Caki2 (cell line): ENCODE measurements at places on chromosomes 12 and 14. TPM values are rescaled to one million over a fixed set of nuclear protein-coding genes. Genes with fewer than 3 reads are reported as not detected.
A peak's percentile ranks its signal among the peaks of the same experiment; 100 is the strongest.

Gene SYT1
- total RNA-seq, result 0.74 and 1.1 TPM in 2 replicates

Gene SERPINA6
- total RNA-seq, result 3.8 and 8.7 TPM in 2 replicates

Gene DYNC1H1
- total RNA-seq, result 95.9 and 155 TPM in 2 replicates

GRCh38 chr12:116513944-116514343 is 45.2 kb upstream of the MAP1LC3B2 start:
- no peak for DNase-seq

DNA sequence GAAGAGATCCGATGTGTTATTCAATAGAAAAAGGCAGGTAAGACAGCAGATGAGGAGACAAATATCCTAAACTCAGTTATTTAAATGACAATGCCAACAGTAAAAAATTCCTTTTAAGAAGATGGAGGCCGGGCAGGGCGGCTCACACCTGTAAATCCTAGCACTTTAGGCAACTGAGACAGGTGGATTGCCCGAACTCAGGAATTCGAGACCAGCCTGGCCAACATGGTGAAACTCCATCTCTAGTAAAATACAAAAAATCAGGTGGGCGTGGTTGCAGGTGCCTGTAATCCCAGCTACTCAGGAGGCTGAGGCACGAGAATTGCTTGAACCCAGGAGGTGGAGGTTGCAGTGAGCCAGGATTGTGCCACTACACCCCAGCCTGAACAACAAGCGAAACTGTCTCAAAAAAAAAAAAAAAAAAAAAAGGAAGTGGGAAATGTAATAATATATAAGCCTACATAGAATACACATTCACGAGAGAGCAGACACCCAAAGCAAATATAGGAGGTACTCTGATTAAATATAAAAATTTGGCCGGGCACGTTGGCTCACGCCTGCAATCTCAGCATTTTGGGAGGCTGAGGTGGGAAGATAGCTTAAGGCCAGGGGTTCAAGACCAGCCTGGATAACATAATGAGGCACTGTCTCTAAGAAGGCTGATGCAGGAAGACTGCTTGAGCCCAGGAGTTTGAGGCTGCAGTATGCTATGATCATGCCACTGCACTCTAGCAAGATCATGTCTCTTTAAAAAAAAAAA is 19.0 kb downstream of the CORO1C start:
- no peak for DNase-seq

DNA sequence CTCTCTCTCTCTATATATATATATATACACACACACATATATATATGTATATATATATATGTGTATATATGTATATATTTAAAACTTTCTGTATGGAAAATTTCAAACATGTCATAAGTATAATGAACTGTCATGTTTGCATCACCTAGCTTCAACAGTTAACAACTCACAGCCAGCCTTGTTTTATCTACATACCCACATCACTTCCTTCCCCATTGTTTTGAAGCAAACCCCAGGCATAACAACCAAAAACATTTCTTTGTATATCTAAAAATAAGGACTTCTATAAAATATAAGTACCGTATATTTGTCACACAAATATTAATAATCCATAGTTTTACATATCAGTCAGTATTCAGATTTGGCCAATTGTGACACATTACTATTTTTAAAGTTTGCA is 57.4 kb downstream of the PAPOLA start:
- no peak for DNase-seq

DNA sequence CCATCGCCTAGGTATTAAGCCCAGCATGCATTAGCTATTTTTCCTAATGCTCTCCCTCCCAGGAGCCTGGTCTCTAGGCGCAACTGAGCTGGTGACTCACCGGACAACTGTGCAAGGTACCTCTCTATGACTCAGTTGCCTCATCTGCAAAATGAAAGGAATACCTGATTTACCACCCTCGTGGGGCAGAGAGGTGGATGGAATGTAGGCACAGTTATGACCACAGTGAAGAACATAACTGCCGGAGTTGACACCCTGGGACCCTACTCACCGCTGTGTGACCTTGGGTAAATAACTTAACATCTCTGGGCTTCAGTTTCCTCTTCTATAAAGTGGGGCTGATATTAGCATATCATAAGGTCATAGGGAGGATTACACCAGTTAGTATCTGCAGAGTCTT is 22.6 kb downstream of the BCL11B start:
- DNase-seq, result no peak

DNA sequence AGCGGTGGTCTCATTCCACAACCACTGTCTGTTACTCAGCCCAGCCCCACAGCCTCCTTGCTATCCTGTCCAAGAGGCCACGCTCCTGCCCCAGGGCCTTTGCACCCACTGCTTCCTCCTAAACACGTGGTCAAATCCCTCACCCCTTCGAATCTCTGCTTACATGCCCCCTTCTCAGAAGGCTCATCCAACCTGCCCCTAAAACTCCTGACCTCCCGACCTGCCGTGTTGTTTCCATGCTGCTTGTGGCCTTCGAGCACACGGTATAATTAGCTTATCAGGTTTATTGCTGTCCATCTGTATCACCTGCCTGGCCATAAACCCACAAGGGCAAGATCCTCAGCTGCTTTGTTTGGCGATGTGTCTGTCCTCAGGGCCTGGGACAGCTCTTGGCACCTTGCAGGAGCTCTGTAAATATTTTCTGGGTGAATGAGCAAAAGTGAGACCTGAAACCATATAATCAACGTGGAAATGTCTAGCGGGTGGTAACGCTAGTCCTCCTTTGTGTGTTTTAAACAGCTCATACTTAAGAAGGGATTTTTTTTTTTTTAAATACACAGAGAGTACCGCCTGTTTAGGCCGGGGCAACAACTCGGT is 36.0 kb downstream of the SCARB1 start:
- peak; percentile 92 for DNase-seq

DNA sequence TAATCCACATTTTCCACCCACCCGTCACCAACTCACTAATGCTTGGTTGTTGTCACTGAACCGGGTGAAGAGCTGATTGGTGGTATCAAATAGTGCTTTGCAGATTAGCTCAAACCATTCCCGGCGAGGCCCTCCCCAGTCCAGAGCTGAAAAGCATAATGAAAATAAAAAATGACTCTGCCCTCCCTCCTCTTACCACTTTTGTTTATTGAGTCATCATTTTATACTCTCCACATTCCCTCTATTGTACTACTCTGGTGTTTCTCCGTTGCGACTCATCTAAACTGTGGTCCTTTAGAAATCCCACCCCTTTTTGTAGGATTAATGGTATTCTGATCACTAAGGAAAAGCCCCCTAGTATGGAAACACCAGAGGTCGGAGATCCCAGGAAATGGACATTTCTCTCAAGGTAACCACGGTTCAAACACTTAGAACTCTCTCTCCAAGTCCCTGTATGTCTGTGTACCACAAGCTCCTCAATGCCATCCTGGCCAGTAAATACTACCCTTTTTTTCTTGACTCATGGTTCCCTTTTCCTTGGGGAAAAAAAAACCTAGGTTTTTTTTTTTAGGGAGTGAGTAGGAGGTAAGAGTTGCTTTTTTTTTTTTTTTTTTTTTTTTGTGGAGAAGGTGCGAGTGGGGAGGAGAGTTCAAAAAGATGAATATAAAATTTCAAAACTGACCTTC is 42.0 kb downstream of the AREL1 start:
- no peak for DNase-seq

DNA sequence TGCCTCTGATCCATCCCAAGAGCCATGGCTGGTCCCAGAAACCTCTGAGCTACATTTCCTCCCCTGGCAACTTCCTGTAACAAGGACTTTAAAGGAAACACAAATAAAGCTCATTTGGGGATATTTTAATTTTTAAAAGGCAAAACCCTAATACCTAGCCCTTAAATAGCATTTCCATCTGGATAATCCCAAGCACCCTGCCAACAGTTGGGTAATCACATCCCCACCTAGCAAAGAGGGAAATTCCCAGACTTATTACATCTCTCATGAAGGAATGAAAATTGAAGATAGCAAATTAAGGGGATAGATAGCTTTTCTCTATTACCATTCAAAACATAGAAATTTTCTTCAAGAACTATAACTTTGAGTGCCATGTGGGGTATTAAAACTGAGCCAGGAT is 213.7 kb upstream of the BMP4 start:
- no peak for DNase-seq

- DNase-seq, result no peak
Measured at GRCh38 chr12:48199774-48200221, 3.3 kb downstream of the OR10AD1 start.

DNA sequence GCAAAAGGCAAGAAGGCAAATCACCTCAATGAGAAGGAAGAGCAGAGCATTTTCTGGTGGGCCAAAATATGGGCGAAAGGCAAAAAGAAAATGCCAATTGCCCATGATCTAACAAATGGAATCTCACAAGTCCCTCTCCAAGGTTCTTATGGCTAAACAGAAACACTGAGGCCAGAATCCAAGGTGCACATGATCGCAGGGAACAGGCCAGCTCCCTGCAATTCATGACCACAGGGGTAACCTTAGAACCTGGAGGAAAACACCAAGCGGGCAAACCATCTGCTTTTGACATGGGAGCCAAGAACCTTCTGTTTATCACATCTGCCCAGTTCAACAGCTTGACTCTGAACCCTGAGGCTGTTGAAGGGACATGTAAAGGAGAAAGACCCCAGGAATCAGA is 60.0 kb downstream of the NT5DC3 start:
- no peak for DNase-seq

DNA sequence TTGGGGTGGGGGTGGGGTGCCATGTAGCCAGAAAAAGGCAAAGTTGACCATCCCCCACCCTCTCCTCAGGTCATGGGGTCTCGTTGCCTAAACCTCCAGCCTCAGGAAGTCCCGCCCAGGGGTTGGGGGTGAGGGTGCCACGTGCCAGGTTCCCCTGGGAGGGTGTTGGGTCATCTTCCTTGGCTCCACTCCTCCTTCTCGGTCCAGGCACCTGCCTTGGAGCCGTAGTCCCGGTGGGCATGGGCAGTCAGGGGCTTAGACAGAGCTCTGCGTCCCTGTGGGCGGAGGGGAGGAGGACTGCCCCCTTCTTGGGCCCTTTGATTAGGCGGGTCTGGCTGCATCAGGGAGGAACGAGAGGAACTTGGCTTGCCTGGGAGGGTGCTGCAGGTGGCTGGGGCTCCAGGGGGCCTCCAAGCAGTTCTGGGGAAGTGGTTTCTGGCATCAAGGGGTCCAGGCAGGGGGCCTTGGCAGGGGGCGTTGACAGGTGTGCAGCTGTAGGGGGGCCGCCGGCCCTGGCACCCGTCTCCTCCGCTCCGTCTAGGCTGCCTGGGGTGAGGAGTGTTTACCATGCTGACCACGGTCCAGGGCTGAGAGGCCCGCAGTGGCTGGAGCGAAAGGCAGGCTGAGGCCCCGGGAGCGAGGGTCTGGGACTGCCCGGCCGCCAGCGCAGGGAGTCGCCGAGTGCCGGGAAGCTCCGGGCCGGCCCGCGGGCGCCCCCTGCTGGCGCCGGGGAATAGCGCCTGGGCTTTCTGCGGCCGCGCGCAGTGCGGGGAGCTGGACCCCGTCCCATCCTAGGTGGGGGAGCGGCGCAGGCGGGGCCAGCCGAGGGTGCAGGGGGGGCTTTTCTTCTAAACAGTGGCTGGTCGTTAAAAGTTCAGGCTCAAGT is 7.9 kb downstream of the SETD1B start:
- DNase-seq, result peak; percentile 63

- DNase-seq, result no peak
Measured at GRCh38 chr12:100455896-100456295, 17.8 kb upstream of the NR1H4 start.

GRCh38 chr12:103909811-103910210 is 20.4 kb upstream of the HSP90B1 start:
- no peak for DNase-seq
